ENCODE measurements at places on chromosomes 4 and X.

GRCh38 chrX:12709047-12709446 lies 82.2 kb upstream of the PRPS2 start:
- no peak for DNase-seq

- no peak for DNase-seq
Measured at GRCh38 chr4:148239494-148239985, 202.7 kb downstream of the NR3C2 start.

DNA sequence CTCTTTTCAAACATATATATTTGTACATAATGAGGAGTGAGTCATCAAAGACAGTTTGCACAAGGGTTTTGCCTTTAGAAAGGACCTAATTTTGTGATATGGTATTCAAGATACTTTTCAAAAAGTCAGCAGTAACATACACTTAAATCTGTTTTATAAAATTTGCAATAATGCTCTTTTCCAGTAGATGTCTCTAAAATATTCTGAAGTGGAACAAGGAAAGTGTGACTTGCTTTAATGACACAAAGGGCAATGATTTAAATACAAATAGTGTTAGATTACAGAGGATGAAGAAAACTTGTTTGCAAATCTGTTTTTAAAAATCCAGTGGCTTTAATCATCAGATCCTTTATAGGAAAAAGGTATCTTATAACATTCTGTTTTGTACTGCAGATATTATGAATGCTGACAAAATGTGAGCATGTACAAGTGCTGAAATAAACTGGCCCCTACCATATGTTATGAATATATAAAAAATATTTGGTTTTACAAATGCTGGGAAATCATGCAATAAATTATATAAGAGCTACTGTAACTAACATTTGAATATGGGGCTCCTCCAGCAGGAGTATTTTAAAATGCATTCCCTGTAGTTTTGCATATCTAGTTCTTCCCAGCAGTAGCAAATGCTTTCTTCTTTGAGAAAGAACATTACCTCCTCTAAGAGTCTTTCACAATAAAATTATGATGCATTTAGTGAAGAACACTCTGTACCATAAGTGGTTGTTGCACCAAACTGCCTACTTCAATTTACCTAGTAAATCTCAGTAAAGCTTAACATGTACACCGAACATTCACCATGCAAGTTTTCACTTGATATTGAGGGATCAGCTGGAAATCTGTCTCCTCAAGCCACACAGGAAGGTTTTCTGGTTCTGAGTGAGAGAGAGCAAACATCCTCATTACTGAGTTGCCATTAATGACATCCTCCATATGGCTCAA lies 20.2 kb downstream of the MMRN1 start:
- DNase-seq = no peak

DNA sequence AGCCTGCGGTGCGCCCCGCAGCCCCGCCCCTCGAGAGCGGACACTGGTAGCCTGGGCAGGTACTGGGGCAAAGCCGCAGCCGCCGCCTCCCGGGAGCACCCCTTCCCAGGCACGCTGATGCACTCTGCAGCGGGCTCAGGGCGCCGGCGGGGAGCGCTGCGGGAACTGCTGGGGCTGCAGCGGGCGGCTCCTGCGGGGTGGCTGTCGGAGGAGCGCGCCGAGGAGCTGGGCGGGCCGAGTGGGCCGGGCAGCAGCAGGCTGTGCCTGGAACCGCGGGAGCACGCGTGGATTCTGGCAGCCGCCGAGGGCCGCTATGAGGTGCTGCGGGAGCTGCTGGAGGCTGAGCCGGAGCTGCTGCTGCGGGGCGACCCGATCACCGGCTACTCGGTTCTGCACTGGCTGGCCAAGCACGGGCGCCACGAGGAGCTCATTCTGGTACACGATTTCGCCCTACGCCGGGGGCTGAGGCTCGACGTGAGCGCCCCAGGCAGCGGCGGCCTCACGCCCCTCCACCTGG lies 401 bp downstream of the SOWAHD start:
- DNase-seq = peak; percentile 13

- DNase-seq = no peak
Measured at GRCh38 chr4:18250564-18250963, 229.0 kb upstream of the LCORL start.

DNA sequence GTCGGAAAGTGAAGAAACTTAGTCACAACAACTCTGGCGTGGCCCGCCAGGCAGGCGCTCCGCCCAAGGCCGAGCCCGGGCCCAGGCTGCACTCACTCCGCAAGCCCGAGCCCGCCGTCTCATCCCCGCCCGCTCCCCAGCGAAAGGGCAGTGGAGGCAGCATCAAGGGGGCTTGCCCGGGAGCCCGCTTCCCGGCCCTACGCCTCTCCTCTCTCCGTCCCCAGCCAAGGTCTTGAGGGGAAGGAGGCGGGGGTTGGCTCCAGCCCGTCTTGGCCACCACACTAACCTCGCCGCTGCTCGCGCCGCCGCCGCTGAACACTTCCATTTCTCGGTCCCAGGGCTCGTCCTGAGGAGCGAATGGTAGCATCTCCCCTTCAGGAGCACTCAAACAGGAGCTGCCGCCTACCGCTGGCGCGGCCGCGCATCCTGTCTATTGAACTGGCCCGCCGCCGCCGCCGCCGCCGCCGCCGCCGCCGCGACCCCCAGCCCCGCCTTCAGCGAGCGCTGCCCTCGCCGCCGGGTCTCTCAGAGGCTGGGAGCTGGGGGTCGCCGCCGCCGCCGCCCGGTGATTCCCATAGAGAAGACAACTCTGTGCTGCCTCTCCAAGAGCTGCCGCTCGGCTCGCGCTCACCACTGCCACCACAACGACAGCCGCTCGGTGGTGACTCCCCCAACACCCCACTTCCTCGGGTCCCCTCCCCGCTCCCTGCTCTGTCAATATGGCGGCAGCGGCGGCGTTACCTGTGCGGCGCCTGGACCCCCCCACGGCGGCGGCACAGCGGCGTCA lies at the start of gene RPS6KA6:
TSS of gene RPS6KA6 (minus strand) at position 667 of the 787 bp plus-strand sequence. CDS start at position 367, 300 bp downstream.
- DNase-seq = peak; percentile 14

- DNase-seq = no peak
Measured at GRCh38 chr4:64747919-64748715, 338.9 kb upstream of the TECRL start.

DNA sequence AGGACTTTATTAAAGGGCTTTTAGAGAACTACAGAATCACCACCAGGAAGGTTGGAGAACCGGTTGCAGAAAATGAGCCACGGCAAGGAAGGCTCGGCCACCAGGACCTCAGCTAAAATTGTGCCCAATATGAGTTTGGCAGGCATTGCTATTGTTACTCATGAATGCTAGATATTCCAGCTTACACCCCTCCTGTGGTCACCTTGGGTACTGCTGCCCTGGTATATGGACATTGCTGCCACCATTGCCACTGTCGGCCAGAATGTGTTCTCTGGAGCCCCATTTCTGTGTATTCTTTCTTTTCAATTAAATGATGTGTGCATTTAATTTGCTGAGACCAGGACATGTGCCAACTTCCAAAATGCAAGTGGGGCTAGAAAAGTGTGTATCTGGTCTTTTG lies 626.7 kb upstream of the BOD1L1 start:
- peak; percentile 19 for DNase-seq

DNA sequence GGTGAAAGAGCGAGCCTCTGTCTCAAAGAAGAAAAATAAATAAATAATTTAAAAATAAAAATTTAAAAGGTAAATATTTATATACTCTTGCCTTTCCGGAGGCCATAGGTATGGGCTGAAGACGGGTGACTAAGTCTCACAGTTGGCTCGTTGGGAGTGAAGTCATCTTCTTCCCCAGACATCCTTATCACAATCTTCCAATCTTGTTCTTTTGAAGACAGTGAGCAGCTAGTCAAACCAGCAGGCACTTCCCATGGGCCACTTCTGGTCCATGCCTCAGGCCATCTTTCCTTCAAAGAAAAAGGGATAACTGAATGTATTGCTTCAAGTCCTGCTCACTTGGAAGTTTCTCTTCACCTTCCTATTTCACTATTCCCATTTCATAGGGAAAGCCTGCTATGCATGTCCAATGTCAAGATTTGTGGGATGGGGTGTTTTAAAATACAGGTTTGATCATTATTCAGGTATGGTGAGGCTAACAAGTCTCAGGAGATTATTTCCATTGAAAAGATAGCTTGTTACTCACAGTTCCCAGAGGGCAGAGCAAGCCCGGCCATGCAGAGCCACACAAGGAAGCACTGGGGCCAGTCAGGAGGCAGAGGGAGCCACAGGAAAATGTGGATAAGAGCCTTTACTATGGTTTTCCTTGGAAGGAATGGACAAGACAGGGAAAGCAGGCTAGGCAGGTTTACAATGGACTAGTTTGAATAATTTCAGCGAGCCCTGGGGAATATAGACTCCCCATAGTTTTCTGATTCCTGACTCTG lies 33.3 kb upstream of the VCX2 start:
- DNase-seq = no peak

DNA sequence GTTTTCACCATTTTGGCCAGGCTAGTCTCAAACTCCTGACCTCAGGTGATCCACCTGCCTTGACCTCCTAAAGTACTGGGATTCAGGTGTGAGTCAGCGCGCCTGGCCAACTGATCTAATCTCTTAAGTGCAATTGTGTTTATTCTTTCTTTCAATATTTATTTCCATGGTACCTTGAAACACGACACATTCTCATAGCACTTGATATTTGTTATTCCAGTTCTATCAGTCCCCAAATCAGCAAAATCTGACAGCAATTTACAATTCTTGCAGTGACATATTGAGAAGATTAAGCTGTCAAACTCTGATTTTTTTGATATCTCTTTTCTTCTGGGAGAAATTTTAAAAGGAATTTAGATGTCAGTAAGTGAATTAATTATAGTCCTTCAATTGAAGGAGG lies 218.1 kb upstream of the FAT4 start:
- no peak for DNase-seq

- DNase-seq = no peak
Measured at GRCh38 chr4:111788099-111788498, 357.2 kb upstream of the FAM241A start.

- DNase-seq = no peak
Measured at GRCh38 chrX:121258545-121258944, 211.1 kb downstream of the GLUD2 start.

- DNase-seq = no peak
Measured at GRCh38 chr4:181770971-181771370, 472.2 kb upstream of the TENM3 start.

DNA sequence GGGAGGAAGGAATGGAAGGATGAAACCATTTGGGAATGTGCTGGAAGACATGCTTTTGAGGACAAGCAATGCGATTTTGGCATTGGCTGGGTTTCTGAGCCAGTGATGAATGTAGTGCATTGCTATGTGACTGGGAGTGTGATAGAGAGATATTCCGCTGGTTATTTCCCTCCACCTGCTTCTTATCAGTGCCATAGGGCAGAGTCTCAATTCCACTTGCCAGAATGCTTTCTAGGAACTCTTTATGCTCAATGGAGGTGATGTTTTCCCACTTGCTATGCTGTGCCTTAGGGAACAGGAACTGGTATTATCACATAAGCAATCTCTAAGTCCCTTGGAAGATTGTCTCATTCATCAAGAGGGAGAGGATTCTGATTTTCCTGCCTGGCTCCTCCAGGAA lies 28.0 kb downstream of the TBL1X start:
- no peak for DNase-seq

DNA sequence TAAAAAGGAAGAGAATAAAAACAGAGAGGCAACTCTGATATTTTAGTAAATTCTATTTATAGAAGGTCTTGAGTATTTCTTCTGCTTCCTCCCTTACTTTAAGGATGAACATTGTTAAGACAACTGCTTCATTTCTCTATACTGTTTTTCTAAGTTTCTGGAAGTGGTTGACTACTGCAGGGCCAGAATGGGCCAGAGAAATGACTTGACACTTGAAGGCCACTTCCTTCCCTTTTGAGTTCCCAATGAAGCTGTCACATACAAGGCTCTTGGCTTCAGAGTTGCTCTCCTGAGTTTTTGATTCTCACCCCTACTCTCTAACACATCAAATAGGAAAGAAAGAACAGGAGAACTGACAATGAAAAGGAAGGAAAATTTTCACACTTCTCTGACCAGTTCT lies 37.6 kb downstream of the PKD2 start:
- no peak for DNase-seq

DNA sequence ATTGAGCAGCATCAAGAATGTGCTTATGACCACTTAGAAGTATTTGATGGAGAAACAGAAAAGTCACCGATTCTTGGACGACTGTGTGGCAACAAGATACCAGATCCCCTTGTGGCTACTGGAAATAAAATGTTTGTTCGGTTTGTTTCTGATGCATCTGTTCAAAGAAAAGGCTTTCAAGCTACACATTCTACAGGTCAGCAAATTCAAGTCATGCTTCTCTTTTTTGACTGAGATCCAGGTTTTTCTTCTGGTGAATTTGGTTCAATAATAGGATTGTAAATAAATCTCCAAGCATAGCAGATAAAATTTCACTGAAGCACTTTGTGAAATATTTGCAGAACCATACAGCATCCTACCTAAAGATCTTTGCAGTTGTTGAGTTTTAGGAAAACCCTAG lies 218.1 kb downstream of the TLL1 start:
- no peak for DNase-seq

DNA sequence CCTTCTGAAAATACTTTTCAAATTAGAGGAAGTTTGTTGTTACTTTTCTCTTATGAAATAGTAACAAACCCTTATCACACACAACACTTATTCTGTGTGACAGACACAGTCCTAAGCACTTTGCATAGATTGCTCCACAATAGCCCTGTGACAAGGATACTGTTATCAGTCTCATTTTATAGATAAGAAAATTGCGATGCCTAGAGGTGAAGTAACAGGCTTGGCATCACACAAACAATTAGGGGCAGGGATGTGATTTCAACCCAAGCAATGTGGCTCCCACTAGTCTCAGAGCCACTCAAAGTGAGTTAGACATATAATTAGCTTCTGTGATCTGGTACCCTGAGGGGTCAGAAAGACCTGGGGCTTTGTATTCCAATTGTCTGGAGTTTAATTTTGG lies 339.9 kb downstream of the FBXO8 start:
- no peak for DNase-seq

- no peak for DNase-seq
Measured at GRCh38 chr4:130855533-130855932, 1759.6 kb downstream of the C4orf33 start.

DNA sequence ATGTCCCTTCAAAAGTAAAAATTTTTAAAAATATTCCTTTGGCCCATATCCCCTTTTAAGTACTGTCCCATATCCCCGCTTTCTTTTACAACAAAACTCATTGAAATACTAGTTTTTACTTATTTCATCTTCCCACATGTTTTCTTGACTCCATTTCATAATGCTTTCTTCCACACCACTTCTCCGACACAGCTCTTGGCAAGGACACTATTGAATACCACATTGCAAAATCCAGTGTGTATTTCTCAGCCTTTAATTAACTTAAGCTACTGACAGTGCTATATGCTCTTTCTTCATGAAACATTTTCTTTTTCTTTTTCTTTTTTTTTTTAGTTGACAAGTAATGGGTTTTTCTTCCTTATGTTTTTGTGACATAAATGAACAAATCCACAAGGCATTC lies 28.8 kb downstream of the PRDM8 start:
- no peak for DNase-seq

GRCh38 chr4:154707877-154708276 lies 35.9 kb upstream of the LRAT start:
- no peak for DNase-seq

GRCh38 chrX:39324233-39324930 lies 523.1 kb downstream of the MID1IP1 start:
- DNase-seq = no peak

Data from left ventricle myocardium inferior (tissue), 1 donor.